ENCODE measurements at places on chromosomes 4 and X. TPM values are rescaled to one million over a fixed set of nuclear protein-coding genes. Genes with fewer than 3 reads are reported as not detected.

- no peak overlapping the region for H3K27ac ChIP-seq
- DNase-seq: no peak
- no peak overlapping the region for H3K4me3 ChIP-seq
Measured at GRCh38 chr4:38094419-38094818, 134.2 kb downstream of the PTTG2 start.

HTN3 gene
- not detected for total RNA-seq

GRCh38 chrX:96244955-96245354, 439.7 kb upstream of the DIAPH2 start:
- H3K4me1 ChIP-seq: no peaks in the 10 kb centered on the region

DNA sequence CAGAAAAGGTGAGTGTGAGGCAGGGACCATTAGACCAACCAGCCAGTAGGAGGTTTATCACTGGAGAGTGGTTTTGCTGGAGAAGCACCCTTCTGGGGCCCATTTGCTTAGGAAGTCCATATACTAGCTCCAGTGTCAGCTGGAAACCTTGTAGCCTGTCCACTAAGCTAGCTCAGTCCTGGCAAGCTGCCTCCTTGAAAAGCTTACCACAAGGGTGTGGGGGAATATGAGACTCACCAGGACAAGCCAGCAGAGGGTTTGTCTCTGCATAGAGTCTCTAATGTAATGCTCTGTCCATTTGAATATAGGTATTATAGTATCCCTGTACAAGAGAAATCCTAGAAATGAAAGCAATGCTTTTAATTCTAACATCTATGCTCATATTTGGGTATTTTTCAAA, 86.3 kb downstream of the FBXL5 start:
- DNase-seq: no peak
- H3K4me1 ChIP-seq: no peaks in the 10 kb centered on the region
- no peak overlapping the region for H3K27ac ChIP-seq
- no peaks in the 10 kb centered on the region for H3K27me3 ChIP-seq

DNA sequence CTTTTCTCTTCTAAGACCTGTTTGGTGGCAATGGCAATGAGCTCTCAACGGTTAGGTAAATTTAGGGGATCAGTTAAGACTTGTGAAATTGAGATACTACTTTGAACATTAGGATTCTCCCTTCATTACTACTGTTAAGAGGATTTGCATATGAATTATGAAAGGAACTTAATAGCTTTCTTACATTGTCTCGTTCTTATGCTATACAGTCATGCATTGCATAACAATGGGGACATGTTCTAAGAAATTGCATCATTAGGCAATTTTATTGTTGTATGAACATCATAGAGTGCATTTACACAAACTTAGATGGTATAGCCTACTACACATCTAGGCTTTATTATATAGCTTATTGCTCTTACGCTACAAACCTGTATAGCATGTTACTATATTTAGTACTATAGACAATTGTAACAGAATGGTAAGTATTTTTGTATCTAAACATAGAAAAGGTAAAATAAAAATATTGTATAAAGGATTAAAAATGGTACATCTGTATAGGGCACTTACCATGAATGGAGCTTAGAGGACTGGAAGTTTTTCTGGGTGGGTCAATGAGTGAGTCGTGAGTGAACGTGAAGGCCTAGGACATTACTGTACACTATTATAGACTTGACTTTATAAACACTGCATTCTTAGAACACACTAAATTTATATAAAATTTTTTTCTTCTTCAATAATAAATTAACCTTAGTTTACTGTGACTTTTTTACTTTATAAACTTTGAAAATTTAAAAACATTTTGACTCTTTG, 62.5 kb downstream of the PAQR3 start:
- DNase-seq: no peak
- no peak overlapping the region for H3K4me3 ChIP-seq
- H3K27ac ChIP-seq: no peak overlapping the region
- H3K27me3 ChIP-seq: no peaks in the 10 kb centered on the region
- no peaks in the 10 kb centered on the region for H3K4me1 ChIP-seq
- peaks cover 11% of the 10 kb centered on the region for H3K36me3 ChIP-seq

HERC6 gene
- total RNA-seq: 14.5 TPM

DNA sequence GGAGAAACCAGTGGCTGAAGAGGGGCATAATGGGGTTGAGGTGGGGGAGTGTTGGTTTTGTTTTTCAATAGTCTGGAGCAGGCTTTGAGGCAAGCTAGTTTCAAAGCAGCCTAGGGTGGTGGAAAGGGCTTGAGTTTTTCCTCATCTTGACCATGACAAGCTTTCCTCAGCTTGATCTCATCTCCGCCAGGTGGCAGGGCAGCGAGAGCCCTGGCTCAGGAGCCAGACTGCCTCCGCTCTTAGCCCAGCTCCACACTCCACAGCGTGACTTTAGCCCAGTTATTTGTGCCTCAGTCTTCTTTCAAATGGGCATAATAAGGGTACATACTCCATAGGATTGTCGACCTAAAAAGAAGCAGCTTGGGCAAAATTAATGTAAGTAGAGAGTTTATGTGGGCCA, 29.9 kb upstream of the SOWAHD start:
- no peaks in the 10 kb centered on the region for H3K36me3 ChIP-seq
- no peaks in the 10 kb centered on the region for H3K4me1 ChIP-seq
- H3K27me3 ChIP-seq: no peaks in the 10 kb centered on the region
- no peak overlapping the region for H3K27ac ChIP-seq

- no peaks in the 10 kb centered on the region for H3K36me3 ChIP-seq
- no peak for DNase-seq
- no peak overlapping the region for H3K4me3 ChIP-seq
- H3K27ac ChIP-seq: no peak overlapping the region
Measured at GRCh38 chrX:81286608-81287007, 84.7 kb downstream of the SH3BGRL start.

CDS1 gene
- total RNA-seq: 8.8 TPM

DNA sequence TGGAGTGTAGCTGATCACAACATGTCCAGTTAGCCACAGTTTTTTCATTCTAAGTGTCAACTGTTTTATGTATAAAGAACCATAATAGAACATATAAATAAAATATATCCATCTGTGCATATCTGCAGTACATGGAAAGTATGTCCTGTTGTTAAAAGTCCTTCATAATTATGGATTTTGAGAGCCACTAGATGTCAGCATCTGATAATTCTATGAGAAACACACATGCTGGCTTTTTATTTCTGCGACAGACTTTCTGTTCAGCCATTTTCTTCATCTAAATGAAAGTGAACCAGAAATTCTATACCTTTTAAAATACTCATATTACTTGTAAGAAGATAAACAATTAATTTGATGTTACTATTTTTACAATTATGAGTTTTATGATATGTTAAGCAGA, 251.5 kb downstream of the GPM6A start:
- H3K36me3 ChIP-seq: no peaks in the 10 kb centered on the region
- no peak overlapping the region for H3K4me3 ChIP-seq
- H3K27me3 ChIP-seq: no peaks in the 10 kb centered on the region
- no peak for DNase-seq

DNA sequence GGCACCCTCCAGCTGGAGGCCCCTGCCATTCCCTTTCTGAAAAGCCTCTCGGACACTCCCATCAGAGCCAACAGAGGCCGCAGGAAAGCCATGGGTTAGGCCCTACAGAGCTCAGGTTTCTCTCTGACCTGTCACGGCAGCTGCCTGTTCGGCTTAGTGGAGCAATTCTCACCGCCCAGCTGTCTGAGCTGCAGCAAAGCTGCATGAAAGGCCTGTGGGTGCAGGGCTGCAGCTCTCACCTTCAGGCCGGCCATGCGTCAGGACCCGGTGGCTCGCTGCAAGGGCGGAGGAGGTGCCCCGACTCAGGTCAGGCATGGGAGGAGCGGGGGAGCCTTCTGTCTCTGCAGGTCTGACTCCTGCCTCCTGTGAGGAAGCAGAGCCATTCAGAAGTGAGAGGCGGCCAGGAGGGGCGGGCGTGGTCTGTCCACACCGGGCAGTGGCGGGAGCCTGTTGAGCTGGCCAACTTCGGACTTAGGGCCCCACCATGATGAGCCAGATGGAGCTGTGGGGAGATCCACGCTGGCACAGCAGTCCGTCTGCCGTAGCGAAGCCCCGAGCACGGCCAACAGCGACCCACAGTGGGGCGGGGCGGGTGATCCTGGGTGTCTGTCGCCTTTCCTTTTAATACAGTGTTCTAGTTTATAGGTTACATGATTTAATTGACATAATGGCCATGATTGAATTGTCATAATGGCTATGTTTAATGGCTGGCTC, 23.4 kb downstream of the PDE6B start:
- H3K36me3 ChIP-seq: no peaks in the 10 kb centered on the region
- H3K4me3 ChIP-seq: no peak overlapping the region
- H3K4me1 ChIP-seq: peaks cover 5% of the 10 kb centered on the region

DNA sequence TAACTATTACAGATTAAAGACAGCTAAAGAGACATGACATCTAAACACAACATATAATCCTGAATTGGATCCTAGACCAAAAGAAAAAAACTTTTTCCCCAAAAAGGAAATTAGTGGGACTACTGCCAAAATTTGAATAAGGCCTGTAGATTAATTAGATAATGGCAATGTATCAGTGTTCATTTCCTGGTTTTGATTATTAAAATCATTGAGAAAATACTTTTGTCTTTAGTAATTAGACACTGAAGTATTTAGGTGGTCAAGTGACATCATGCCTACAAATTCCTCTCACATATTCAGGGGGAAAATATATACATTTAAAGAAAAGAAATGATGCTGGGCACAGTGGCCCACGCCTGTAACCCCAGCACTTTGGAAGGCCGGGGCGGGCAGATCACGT, 10.4 kb upstream of the USO1 start:
- H3K27ac ChIP-seq: no peak overlapping the region
- H3K4me1 ChIP-seq: peaks cover 17% of the 10 kb centered on the region
- H3K36me3 ChIP-seq: no peaks in the 10 kb centered on the region
- no peak overlapping the region for H3K4me3 ChIP-seq
- H3K27me3 ChIP-seq: no peaks in the 10 kb centered on the region

- H3K4me1 ChIP-seq: no peaks in the 10 kb centered on the region
- no peak overlapping the region for H3K4me3 ChIP-seq
- no peak overlapping the region for H3K27ac ChIP-seq
- no peaks in the 10 kb centered on the region for H3K27me3 ChIP-seq
- no peak for DNase-seq
Measured at GRCh38 chrX:57172544-57172943, 35.3 kb upstream of the SPIN2A start.

- H3K27ac ChIP-seq: no peak overlapping the region
- no peaks in the 10 kb centered on the region for H3K36me3 ChIP-seq
- no peaks in the 10 kb centered on the region for H3K27me3 ChIP-seq
- no peaks in the 10 kb centered on the region for H3K4me1 ChIP-seq
- H3K4me3 ChIP-seq: no peak overlapping the region
Measured at GRCh38 chr4:5467111-5467510, 241.2 kb downstream of the EVC2 start.

- no peaks in the 10 kb centered on the region for H3K27me3 ChIP-seq
- no peak overlapping the region for H3K4me3 ChIP-seq
- no peaks in the 10 kb centered on the region for H3K4me1 ChIP-seq
- no peaks in the 10 kb centered on the region for H3K36me3 ChIP-seq
- no peak for DNase-seq
- H3K27ac ChIP-seq: no peak overlapping the region
Measured at GRCh38 chr4:61628727-61629126, 428.6 kb downstream of the ADGRL3 start.

- H3K36me3 ChIP-seq: no peaks in the 10 kb centered on the region
- no peak overlapping the region for H3K27ac ChIP-seq
Measured at GRCh38 chr4:924107-925096, 7.7 kb downstream of the GAK start.

PNMA6E gene
- total RNA-seq: not detected

GRCh38 chr4:141275834-141276233, 55.1 kb downstream of the ZNF330 start:
- no peaks in the 10 kb centered on the region for H3K4me1 ChIP-seq
- H3K36me3 ChIP-seq: no peaks in the 10 kb centered on the region
- no peak overlapping the region for H3K4me3 ChIP-seq
- no peaks in the 10 kb centered on the region for H3K27me3 ChIP-seq
